ENCODE measurements at places on chromosomes 2 and 18. TPM values are rescaled to one million over a fixed set of nuclear protein-coding genes. Genes with fewer than 3 reads are reported as not detected.

The NLRC4 gene
- polyA plus RNA-seq = 0.38 TPM

The CNDP1 gene
- polyA plus RNA-seq = not detected

The MOCOS gene
- 3.9 TPM for polyA plus RNA-seq

The DSC2 gene
- 7.9 TPM for polyA plus RNA-seq

The MOGAT1 gene
- 0.63 TPM for polyA plus RNA-seq

The MAP2 gene
- 2.9 TPM for polyA plus RNA-seq

The TM4SF20 gene
- polyA plus RNA-seq = 0.12 TPM

The PREPL gene
- polyA plus RNA-seq = 18.8 TPM

The ZNF521 gene
- polyA plus RNA-seq = 3.1 TPM

The FRZB gene
- polyA plus RNA-seq = 1.2 TPM

The ACOXL gene
- polyA plus RNA-seq = 9.0 TPM

The REG1A gene
- not detected for polyA plus RNA-seq

The SF3B1 gene
- 181 TPM for polyA plus RNA-seq

The IL1A gene
- polyA plus RNA-seq = 0.65 TPM

The FABP1 gene
- not detected for polyA plus RNA-seq

The IHH gene
- not detected for polyA plus RNA-seq

The AKAIN1 gene
- polyA plus RNA-seq = not detected

The RNF152 gene
- 1.2 TPM for polyA plus RNA-seq

The SLC9A4 gene
- not detected for polyA plus RNA-seq
